GM23338 (cell line): ENCODE measurements at places on chromosomes 1 and 21. TPM values are rescaled to one million over a fixed set of nuclear protein-coding genes. Genes with fewer than 3 reads are reported as not detected.

Gene MTMR11
- polyA plus RNA-seq = 2.1 and 3.6 TPM in 2 replicates

Gene OLFML3
- polyA plus RNA-seq = 42.8 and 44.7 TPM in 2 replicates

Gene CSMD2
- 4.7 and 5.3 TPM in 2 replicates for polyA plus RNA-seq

Gene FAM151A
- polyA plus RNA-seq = not detected in 2 replicates

Gene KAZN
- polyA plus RNA-seq = 9.9 and 11.2 TPM in 2 replicates

Gene LCK
- 33.2 and 37.5 TPM in 2 replicates for polyA plus RNA-seq

Gene USH2A
- 0.03 and 0.26 TPM in 2 replicates for polyA plus RNA-seq

Gene TNFRSF14
- polyA plus RNA-seq = not detected in 2 replicates

Gene LRRIQ3
- polyA plus RNA-seq = 0.36 and 1.0 TPM in 2 replicates

GRCh38 chr1:19033515-19033839, 77.0 kb upstream of the IFFO2 start:
- no peak for DNase-seq

DNA sequence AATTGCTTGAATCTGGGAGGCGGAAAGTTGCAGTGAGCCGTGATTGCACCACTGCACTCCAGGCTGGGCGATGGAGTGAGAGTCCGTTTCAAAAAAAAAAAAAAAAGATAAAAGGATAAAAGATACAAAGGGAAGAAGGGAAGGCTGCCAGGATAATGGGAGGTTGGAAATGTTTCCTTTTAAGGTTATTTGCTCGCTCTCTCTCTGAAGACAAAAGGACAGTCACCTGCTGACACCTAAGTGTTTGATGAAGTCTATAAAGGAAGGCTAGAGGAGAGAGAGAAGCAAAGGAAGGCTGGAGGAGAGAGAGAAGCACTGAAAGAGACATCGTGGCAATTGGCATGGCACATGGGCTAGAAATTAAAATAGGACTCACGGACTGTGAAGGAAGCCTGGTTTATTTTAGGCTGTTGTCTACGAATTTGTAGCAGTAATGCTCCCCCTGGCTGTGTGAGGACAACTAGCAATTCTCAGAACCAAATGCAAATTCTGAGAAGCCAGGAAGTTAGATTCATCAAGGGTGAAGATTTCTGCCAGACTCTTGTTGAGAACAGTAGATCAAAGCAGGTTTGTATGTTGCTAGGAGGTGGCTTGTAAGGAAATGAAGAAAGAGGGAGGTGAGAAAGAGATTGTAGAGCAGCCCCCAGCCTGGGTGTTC, 154.2 kb downstream of the ZP4 start:
- DNase-seq = peak; percentile 75

- no peak for DNase-seq
Measured at GRCh38 chr1:100028765-100029164, 59.0 kb downstream of the SLC35A3 start.

DNA sequence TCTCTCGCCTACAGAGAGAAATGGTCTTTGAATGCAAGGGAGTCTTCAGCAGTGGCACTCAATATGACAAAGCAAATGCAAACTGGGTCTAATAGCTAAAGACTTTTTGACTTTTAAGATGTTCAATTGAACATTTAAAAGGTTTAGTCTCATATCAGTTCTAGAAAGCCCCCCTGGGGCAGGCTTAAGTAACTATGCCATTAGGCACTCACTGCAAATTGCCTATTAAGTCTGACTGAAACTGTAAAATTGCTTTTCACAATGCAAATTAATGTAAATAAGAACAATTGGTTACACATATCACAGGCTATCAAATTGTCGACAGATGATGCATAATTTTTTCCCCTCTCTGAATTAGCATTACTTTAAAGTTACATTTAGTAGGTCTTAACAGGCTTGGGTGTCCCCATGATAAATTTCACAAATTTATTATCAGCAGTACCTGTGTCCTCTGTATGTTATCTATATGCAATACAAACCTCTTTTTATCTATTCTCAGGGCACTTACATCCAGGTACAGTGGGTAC, 329.1 kb downstream of the LRRIQ3 start:
- no peak for DNase-seq

DNA sequence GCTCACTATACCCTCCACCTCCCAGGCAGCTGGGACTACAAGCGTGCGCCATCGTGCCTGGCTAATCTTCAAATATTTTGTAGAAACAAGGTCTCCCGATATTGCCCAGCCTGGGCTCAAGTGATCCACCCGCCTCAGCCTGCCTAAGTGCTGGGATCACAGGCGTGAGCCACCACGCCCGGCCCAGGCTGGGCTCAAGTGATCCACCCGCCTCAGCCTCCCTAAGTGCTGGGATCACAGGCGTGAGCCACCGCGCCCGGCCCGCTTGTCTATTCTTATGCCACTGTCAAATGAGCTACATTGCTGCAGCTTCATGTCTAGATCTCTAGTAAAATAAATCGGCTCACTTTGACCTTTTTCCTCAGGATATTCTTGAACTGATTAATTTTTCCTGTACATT, 107.7 kb upstream of the COL6A1 start:
- DNase-seq = no peak

GRCh38 chr1:31483012-31483946, 70.3 kb downstream of the SERINC2 start:
- DNase-seq = no peak

GRCh38 chr1:20166051-20166450, 19.8 kb upstream of the UBXN10 start:
- no peak for DNase-seq

- DNase-seq = no peak
Measured at GRCh38 chr1:14956579-14957195, 196.9 kb upstream of the TMEM51 start.

DNA sequence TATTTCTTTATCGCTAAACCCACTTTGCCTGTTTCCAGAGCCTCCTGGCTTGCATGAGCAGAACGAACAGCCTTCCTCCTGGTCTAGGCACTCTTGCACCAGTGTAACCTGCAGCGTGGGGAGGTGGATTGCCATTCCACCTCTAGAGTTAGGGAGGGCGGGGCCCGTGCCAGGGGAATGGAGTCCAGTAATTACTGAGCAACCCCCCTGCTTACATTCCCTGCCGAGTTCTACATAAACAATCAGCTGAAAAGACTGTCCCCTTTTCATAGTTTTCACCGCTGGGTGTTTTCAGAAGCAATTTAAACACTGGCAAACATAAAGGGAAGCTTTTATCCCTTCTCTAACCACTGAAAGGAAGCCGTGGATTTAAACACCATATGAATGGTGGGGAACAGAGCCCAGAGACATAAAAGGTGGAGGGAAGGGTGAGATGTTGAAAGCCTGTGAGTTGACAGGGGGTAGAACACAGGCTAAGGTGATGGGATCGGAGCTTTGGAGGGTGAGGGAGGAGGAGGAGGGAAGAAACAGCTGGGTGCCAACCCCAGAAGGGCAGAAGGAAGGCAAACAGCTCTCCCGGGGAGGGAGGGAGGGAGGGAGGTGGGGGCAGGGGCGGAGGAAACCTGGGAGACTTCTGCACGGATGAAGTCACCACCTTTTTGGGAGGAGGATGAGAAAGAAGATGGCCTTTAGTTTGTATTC, 68.0 kb upstream of the WDR26 start:
- peak; percentile 53 for DNase-seq

- no peak for DNase-seq
Measured at GRCh38 chr1:17200246-17200645, 4.7 kb upstream of the PADI1 start.

DNA sequence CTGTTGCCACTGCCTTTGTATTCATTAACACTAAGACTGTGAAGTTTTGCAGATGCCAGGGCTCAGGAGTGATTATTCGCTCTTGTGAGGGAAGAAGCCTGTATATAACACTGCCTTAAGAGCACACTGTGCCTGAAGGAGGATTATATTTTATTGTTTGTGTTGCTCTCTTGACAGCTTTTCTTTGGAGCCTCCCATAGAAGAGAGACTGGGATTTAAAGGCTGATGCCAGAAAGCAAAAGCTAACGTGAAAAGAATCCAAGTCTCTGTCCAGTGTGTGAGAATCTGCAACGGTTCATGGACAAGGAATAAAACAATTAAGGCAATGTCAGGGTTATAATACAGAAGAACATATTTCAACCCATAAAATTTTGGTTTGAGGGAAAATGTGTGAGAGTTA, 316.8 kb downstream of the NFIA start:
- no peak for DNase-seq

GRCh38 chr1:92736395-92736794, 48.5 kb downstream of the EVI5 start:
- peak; percentile 43 for DNase-seq

GRCh38 chr1:208461680-208462079, 217.5 kb upstream of the PLXNA2 start:
- DNase-seq = peak; percentile 68

GRCh38 chr1:230892018-230892491, 23.7 kb upstream of the C1orf198 start:
- DNase-seq = no peak

DNA sequence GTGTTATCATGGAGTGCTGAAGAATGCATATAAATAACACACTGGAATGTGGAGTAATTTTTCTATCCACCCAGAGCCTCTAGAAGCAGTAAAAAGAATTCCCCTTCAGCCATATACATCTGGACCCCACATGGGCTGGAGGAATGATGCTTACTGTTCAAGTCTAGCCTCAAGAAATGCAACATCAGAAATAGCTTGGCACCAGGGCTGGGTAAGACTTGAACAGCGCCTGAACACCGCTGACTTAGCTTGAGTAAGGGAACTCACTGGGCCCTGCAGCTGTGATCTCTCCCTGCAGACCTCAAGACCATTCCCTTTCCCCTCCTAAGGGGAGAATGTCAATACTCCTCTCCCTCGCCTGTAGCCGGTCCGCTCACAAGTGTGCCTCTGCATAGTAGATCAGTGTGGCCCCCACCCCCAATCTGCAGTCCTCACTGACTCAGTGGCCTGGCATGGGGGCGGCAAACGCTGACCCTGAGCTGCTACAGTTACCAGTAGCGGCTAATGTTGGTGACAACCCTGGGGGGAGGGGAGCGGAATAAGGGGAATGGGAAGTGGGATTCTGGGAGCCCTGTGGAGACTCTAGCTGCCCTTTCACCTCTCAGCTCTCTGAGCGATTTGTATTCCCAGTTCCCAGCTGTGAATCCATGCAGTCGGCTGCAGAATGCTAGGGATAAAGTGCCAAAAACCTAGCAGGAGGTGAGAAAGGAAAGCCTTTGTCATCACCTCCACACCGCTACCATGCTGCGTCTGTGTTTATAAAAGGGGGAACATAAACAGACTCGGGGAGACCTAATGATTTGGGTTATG, 483.9 kb downstream of the DISC1 start:
- peak; percentile 88 for DNase-seq

GRCh38 chr21:38351961-38352521, 95.2 kb downstream of the KCNJ15 start:
- peak; percentile 45 for DNase-seq

- DNase-seq = no peak
Measured at GRCh38 chr1:26794391-26794790, 6.6 kb downstream of the PIGV start.

DNA sequence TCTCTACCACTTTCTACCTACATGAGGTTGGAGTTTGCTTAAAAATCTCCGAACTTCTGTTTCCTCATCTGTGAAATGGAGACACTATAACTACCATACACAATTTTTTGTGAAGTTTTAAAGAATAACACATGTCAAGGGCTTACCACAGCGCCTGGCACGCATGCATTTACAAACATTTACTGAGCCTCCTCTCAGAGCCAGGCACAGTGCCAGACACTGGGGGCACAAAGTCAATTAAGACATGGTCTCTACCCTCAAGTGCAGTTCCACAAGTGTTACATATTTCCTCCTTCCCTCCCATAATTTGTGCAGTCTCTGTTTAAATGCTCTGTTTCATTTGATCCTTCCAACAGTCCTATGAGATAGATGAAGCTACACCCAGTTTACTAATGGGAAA, 356.4 kb upstream of the ESRRG start:
- DNase-seq = no peak

GRCh38 chr21:30234643-30235042, 18.7 kb upstream of the CLDN8 start:
- DNase-seq = no peak

- DNase-seq = no peak
Measured at GRCh38 chr1:53521924-53522552, 62.8 kb downstream of the DMRTB1 start.

GRCh38 chr21:40115775-40116174, 248.5 kb downstream of the PCP4 start:
- DNase-seq = no peak

DNA sequence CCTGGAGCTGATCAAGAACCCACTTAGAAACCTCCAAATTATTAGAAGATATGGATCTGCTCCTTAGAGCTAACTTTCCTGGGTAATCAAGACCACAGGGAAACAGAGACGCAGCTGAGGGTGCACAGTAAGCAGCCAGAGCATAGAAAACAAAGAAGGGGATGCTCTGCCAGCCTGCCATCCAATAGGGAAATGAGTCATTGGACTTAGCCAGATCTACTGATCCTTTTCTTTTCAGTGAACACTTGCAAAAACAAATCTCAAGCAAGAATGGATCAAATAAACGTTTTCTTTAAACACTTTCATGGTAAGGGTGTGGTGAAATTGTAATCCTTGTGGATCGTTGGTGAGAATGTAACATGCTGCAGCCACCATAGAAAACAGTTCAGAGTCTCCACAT, 474.0 kb downstream of the LTN1 start:
- no peak for DNase-seq

DNA sequence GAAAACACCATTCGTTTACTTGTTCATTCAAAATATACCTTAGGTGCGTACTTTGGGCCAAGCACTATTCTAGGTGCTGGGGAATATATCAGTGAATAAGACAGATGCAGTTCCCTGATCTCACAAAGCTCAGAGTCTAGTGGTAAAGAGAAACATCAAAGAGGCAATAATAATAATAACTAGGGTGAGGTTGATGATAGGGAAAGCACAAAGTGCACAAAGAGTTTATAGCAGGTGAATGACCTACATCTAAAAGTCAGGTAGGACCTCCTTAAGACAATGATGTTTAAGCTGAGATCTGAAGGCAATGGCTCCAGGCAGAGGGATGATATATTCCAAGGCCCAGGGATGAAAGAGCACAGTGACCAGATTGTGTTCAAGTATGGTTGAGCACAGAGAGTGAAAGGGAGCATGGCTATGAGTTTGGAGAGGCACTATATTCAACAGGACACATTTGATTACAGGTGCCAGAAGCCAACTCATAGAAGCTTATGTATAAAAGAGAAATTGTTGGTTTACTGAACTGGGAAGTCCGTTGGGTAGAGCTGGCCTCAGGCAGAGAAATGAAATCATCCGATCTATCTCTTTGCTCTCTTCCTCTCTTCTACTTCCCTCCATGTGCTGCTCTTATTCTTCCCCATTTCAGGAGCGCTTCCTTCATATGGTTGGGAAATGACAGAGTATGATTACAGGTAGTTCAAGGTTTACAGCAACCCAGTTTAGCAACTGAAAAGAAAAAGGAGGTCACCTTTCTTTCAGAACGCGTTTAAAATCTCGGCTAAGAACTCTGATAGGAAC, 23.0 kb upstream of the CCT8 start:
- no peak for DNase-seq

DNA sequence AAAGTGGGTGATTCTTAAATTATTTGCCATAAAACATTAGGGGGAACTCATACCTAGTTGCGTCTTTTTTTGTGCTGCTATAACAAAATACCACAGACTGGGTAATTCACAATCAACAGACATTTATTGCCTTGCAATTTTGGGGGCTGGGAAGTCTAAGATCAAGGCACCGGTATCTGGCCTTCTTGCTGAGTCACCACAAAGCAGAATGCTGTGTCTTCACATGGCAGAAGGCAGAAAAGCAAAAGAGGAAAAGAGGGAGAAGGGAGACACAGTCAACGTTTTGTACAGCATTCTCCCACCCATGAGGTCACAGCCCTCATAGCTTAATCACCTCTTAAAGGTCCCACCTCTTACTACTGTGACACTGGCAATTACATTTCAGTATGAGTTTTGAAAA, 291.0 kb downstream of the CHRM3 start:
- no peak for DNase-seq
